Activated naive CD4-positive, alpha-beta T cell treated with anti-CD3 and anti-CD28 coated beads, Interleukin-2, amount 50 U/mL, for 16 hours (primary cell): ENCODE measurements at places on chromosomes 6 and 20.
A peak's percentile ranks its signal among the peaks of the same experiment; 100 is the strongest.

GRCh38 chr6:44779130-44779826 is 391.8 kb downstream of the CDC5L start:
- no peak for DNase-seq

GRCh38 chr6:20207088-20207418 is 5.2 kb downstream of the MBOAT1 start:
- no peak for DNase-seq

DNA sequence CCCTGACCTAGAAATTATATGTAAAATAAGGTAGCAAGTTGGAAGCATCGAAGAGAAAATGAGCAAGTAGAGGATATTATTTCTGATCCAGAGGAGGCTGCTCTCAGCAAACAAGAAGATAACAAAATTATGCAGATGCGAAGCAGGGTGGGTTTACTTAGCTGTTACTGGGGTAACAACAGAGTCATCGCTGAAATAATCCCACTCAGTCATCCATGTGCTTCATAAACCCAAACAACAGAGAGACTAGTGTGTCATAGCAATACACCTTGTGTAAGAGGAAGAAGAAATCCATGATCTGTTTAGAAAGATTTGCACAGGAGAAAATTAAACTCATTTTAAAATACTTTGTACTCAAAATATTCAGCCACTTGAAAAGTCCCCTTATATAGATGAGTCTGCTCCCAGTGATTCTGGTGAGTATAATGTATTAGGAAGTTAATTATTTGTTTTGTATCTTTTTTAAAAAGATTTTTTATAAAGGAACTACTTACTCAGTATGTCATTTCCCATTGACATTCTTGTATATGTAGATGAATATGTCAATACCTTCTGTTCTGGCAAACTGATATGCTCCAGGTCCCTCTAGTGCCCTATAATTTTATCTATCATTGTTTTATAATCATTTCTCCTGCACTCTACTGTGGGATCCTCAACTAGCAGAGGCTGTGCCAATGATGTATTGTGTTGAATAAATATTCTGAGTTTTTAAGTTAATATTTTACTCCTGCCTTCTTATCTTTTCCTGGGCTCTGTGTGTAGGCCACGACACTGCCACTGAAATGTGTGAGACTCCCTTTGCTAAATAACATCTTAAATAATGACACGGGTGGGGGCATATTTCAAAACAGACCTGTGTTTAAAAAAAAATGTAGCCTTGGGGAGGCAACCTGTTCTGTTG is 8.6 kb upstream of the HIVEP2 start:
- DNase-seq: no peak

- no peak for DNase-seq
Observed at GRCh38 chr6:116349216-116349615, 21.5 kb upstream of the DSE start.

DNA sequence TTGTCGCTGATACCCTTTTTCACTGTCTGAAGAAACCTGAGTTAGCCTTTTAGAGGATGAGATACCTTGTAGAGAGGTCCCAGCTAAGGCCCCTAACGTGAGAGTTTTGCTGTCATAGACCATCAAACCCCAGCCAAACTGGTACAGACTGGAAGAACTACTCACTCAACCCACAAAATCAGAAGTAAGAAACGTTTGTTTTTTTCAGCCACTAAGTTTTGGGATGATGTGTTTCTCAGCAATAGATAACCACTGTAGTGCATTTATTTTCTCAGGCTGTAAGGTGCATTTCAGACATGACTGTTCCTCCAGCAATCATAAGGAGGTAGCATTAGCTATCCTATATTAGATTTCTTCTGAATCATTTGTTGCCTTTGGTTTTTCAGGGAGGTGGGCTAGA is 407.3 kb upstream of the FLRT3 start:
- no peak for DNase-seq

- no peak for DNase-seq
Observed at GRCh38 chr20:19465536-19465935, 253.1 kb downstream of the SLC24A3 start.

DNA sequence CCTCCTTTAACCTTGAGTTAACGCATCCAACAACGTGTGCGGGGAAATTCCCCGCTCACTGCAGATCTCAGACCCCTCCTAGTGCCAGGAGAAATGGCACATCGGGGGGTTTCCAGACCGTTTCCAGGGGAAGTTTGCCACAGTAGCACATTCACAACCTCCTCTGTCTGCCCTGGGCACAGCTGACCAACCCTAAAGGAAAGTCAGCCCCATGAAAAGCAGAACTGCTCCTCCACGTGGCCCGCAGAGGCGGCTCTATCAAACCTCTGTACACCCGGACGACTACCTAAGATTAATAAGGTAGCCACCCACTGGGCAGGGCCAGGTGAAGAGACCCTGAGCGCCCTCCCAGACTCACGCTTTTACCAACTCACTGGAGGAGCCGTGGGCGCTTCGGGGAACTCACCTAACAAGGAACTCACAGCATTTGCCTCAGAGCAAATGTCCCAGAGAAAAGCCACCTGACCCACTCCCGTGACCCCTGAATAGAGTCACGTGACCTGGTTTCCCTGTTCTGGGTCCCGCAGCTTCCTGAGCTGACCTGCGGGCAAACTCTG is 93.1 kb downstream of the PRND start:
- DNase-seq: peak; percentile 77

- no peak for DNase-seq
Observed at GRCh38 chr6:160851031-160851430, 140.5 kb upstream of the MAP3K4 start.

DNA sequence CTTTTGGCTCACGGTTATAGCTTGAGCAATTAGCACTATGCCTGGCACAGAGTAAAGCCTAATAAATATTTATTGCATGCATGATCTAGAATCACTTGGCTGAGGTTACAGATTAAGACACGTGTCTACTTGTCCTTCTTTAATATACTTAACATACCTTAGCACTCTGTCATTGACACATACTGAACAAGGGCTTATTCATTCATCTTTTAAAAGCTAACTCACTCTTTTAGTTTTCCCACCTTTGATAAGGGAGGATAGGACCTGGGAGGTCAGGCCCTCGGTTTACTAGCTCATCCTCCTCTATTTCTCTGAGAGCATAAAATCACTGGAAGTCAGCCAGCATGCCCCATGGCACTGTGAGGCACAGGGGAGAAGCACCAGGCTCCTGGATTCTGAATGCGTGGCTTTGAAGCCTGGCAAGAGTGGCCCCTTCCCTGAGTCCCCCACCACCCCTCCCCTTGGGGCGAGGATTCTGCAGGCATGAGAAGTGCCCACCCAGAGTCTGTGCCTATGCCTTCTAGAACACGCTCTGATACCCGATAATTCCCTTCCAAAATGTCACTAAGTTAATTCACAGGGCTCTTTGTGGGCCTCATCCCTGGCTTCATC is 11.2 kb downstream of the ZCCHC3 start:
- DNase-seq: no peak

DNA sequence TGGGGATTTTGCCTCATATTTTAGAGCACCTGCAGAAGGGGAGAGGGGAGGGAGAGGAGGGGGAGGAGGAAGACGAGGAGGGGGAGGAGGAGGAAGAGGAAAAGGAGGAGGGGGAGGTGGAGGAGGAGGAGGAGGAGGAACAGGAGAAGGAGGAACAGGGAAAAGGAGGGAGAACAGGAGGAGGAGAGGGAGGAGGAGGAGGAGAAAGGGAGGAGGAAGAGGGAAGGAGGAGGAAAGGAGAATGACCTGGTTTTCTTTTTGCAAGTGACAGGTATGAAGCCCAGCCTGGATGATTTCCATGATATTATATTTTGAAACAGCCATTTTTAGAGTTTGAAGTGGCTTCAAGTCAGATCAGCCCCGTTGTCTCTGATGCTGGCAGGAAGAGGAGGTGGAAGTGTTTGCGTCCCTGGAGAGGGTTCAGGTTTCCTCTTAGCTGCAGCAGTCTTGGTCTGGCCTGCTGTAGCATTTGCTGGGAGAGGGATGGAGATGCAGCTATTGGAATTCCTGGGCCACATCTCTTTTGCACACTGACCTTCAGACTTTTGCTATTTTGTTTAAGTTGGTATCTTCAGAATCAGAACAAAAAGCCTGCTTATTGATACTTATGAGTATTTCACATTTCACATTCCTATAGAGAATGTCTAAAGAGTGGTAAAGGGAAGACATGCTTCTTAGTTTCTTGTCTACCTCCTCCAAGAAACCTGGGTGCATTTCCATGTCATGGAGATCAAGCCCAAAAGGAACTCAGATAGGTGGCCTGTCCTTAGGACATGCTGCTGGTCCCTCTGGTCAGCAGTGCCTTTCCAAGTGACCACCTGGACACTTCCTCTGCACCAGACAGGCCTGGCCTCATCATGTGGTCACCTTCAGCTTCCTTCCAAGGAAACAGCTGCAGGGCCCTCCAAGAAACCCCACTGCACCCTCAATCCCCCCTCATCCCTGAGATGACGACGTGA is 54.3 kb upstream of the IYD start:
- no peak for DNase-seq

- DNase-seq: no peak
Observed at GRCh38 chr6:113909224-113909856, 52.2 kb downstream of the MARCKS start.

- DNase-seq: no peak
Observed at GRCh38 chr6:21227486-21227885, 366.1 kb upstream of the SOX4 start.
